ENCODE measurements at places on chromosomes 2 and 18. TPM values are rescaled to one million over a fixed set of nuclear protein-coding genes. Genes with fewer than 3 reads are reported as not detected.

SIX3 gene
- not detected for polyA plus RNA-seq

DNA sequence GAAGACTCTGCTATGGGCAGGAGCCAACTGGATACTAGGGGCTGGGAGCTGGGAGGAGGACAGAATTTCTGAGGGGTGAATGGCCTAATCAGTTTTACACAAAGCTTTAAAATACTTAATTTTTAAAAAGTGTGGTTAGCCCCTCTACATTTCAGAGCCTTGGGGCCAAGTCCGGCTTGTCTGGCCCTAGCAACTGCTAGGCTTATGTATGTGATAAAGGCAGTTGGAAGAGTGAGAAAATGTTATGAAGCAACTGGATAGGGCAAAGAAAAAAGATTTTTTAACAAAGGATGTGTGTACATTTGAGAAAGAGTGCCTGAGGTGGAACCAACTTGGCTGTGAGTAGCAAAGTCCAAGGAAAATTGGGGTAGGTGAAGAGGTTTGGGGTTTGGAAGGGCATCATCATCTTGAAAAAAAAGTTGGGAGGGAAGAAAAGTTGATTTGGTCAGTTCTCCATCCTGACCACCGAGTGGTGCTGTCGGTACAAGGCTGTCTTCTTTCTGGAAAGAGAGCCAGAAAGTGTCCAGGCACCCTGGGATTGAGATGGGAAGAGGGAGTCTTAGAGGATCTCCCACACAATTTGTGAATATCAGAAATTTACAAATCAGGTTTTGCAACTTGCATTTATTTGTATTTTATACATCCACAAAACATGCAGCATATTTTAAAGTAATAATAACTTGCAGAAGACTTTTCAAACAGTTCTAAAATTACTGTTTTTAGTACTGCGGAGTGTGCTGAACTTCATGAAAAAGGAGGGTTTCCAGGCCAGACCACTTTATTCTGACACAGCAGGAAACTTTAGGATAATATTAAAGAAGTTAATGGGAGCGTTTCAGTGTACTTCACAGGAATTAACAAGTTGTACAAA lies 10.5 kb upstream of the CDK15 start:
- DNase-seq: no peak

SF3B6 gene
- 142 TPM for polyA plus RNA-seq

DNA sequence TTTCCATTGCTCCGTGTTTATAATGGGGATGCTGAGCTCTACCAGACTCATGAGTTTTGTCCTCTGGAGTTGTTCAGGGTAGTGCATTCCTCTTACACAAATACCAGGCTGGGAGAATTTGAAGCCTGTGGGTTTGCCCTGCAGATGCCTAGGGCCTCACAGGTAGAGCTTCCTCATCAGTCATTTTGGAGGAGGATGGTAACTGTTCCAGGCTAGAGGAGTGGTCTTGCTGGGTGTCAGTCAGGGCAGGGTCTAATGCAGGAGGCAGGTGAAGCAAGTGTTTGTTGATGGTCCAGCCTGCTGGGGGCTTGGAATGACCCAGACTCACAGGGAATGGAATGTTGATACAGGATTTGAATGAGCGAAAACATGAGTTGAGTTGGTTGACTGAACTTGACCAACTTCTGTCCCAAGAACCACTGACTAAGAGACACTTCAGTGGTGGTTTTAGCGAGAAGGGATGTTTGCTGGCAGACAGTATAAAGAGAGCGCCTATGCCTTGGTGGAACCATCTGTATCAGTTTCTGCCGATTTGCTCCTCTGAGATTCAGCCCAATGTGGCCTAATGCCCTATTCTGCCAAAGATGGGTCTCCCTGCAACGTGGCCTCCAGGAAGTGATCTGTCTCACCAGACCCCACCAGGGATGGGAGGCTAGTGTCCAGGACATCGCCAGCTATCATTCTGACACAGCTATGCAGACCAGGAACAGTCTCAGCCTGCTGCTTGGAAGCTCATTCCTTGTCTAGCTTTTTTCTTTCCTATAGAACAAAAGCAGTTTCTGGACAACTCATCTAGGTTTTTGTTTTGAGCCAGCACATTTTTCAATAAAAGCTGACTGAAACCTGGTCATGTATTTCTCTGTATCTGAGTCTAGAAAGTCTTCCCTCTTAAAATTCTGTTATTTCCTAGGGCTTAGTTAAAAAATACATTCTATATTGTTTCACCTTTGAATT lies 9.3 kb downstream of the IL1R2 start:
- no peak for DNase-seq

XIRP2 gene
- 0.11 TPM for polyA plus RNA-seq

DNA sequence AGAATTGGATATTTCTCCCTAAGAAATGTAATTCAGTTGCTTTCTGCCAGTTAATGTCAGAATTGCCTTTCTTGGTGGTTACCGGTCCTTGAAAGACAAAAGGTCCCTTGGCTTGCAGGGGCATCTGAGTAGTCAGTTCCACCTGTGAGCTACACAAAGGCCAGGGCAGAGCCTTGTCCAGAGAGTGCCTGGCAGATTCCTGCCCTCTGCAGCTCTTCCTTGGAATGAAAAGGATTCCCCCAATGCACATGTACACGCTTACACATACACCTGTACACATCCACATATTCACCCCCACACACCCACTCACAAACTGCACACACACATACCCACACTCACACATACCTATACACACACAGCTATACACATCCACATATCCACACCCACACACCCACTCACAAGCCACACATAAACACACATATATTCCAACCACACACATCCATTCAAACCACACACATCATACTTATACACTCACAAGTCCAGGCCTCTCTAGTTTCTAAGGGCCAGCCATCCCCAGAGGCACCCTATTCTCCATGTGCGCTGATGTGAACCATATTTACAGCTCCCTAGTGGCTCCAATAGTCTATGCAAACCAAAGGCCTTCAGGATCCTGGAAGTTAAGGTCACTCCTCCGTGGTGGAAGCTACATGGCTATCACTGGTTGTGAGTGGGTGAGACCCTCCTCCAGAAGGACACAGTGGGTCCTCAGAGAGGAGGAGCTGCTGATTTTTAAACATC lies 9.6 kb downstream of the CYRIA start:
- DNase-seq: no peak

C2orf81 gene
- 5.6 TPM for polyA plus RNA-seq

CFC1 gene
- not detected for polyA plus RNA-seq

- no peak for DNase-seq
Observed at GRCh38 chr2:238107525-238108422, 7.6 kb downstream of the ESPNL start.

CCDC148 gene
- polyA plus RNA-seq: 9.3 TPM

MARS2 gene
- 7.1 TPM for polyA plus RNA-seq

EIF2AK2 gene
- 31.8 TPM for polyA plus RNA-seq

GRCh38 chr18:10936176-10937053 lies 213.0 kb downstream of the PIEZO2 start:
- DNase-seq: no peak

ALK gene
- polyA plus RNA-seq: 0.30 TPM

DNA sequence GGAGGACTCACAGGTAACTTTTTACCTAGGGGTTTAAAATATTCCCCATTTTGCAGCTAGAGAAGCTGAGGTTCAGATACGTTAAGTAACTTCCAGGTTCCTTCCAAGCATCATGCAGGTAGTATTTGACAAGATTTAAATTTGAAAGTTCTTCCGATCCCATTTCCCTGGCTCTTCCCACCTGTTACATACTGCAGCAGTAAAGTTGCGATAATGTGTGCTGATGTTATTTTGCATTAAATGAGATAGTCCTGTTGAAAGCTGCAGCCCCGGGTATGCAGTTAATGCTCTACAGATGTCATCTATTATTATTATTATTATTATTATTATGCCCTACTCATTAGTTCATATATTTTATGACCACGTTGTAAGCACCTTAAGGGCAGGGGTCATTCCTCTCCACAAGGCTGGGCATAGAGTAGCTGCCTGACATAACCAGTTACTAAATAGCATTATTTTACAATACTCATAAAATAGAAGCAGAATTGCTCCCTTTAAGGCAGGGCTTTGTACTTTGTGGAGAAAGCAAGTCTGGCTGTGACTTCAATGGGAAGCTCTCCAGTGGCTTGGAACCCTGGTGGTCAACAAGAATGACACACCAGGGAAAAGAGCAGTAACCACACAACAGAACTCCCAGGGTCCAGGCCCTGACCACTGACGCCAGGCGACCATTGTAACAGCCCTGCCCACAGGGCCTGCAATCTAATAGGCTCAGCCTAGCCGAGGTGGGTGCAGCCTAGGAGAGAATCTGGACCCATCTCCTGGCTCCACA lies 112.0 kb upstream of the STPG4 start:
- no peak for DNase-seq

- no peak for DNase-seq
Observed at GRCh38 chr2:9739531-9739964, 103.7 kb upstream of the TAF1B start.

CYP27C1 gene
- polyA plus RNA-seq: 9.5 TPM

CREG2 gene
- polyA plus RNA-seq: 0.27 TPM

DNA sequence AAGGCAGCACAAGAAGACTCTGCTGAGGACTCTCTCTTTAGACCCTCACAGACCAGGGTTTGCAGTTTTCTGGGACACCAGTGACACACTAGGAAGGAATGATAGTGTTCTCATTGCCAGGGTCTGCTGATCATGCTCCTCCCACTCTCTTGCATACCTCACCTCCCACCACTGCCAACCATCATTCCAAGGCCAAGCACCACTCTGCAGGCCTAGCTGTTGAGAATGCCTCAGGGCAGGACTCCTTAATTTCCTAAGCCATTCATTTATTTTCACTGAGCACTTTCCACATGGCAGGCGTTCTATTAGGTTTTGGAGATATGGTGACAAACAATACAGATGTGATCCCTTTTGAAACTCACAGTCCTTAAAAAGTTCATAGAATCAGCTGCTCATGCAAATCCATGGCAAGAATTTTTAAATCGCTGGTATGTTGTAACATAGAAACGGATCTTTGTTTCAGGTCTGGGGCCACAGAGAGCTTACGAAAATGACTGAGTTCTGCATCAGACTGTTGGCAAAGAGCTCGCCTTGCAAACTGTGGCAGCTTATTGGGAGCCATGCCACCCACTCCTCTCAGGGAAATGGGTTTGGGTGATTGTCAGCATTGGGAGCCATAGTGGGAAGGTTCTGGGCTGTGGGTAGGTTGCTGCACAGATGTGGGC lies 78.5 kb downstream of the XDH start:
- no peak for DNase-seq

DNA sequence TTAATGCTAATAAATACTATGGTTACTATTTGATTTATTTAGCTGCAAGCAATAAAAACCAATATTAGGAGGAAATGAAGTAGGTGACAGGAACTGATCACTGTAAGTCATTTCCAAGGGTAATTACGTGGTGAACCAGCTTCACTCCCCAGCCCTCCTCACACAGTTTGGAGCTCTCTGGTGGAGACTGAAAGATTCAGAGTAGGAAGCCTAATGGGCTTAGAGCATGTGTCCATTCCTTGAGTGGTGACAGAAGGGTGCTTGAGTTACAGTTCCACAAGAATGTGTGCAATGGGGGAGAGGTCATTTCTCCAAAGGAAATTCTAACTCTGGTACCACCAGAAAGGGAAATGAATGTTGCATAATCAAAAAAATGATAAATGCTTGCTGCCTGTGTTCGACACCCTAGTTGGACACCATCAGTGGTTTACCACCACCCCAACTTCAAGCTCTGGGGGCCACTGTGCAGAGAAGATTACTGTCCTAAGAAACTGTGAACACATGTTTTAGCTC lies 285.1 kb upstream of the MMADHC start:
- DNase-seq: no peak

DNA sequence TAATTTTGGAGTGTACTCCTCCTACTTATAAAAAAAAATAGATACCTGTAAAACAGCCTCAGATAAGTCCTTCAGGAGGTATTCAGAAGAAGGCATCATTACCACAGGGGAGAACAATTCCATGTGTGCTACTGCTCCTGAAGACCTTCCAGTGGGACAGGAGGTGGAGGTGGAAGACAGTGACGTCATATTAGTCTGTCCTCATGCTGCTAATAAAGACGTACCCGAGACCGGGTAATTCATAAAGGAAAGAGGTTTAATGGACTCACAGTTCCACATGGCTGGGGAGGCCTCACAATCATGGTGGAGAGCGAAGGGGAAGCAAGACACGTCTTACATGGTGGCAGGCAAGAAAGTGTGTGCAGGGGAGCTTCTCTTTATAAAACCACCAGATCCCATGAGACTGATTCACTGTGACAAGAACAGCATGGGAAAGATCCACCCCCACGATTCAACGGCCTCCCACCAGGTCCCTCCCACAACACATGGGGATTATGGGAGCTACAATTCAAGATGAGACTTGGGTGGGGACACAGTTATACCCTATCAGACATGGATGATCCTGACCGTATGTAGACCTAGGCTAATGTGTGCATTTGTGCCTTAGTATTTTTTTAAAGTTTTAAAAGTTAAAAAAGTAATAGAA lies 98.4 kb downstream of the NDUFA10 start:
- no peak for DNase-seq

DNA sequence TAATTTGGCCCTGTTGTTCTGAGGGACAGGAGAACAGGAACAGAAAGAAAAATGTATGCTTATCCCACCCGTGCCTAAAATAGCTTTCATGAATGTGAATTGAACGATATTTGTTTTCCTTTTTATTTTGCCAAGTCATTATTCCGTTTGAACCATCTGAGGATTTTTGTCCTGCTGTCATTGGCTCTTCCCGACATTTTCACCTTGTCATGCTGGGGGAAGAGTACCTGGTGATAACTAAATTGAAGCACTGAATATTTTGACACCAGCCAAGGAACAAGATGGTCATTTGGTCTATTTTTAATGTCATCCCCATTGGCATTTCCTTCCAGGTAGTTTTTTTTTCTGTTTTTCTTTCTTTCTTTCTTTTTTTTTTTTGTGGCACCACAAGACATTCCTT lies 204.1 kb downstream of the DCC start:
- DNase-seq: no peak

CDCA7 gene
- 38.5 TPM for polyA plus RNA-seq

DNA sequence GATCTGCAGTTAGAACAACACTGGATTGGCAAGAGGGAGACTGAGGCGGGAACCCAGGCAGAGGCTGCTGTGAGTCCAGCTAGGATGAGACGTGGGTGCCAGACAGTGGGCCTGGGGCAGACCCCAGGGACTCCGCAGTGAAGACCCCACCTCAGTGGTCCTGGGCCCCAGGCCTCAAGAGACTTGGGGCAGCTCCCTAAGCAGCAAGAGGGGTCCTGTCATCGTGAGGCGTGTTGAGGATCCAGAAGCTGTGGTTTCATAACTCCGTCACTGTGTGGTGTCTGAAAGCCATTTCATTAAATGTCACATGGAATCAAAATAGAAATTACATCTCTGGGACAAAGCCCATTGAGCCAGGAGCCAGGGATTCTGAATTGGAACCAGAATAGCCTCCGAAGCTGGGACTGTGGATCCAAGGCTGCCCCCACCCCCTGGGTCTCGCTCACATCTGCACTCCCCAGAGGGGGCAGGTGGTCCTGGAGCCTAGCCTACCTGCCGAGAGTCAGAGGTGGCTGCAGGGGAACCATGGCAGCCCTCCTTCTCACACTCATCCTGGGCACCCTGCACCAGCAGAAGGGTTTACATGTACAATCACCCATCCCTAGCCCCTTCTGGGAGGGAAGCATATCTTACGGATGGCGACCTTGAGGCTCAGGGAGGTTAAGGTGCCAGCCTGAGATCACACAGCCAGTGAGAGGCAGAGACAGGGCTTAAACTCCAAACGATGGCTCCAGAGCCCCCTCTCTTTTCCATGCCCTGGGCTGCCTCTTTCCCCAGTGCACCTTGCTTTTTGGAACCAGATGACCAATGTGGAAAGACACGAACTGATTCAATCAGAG lies 23.2 kb downstream of the RRM2 start:
- DNase-seq: no peak

- no peak for DNase-seq
Observed at GRCh38 chr18:74795751-74796150, 198.1 kb downstream of the ZNF407 start.

GRCh38 chr2:36387258-36387916 lies 31.8 kb downstream of the CRIM1 start:
- DNase-seq: no peak

AOX1 gene
- polyA plus RNA-seq: 2.3 TPM
